ENCODE measurements at places on chromosomes 7 and 10.

GRCh38 chr7:152076940-152077933, 51.8 kb downstream of the GALNT11 start:
- DNase-seq, result no peak

GRCh38 chr7:148804343-148805235, 79.5 kb downstream of the EZH2 start:
- DNase-seq, result no peak

- no peak for DNase-seq
These were observed 8.6 kb upstream of the GATA3 start for GRCh38 chr10:8045726-8046494.

- DNase-seq, result no peak
These were observed 63.8 kb upstream of the FAM204A start for GRCh38 chr10:118405928-118406327.

DNA sequence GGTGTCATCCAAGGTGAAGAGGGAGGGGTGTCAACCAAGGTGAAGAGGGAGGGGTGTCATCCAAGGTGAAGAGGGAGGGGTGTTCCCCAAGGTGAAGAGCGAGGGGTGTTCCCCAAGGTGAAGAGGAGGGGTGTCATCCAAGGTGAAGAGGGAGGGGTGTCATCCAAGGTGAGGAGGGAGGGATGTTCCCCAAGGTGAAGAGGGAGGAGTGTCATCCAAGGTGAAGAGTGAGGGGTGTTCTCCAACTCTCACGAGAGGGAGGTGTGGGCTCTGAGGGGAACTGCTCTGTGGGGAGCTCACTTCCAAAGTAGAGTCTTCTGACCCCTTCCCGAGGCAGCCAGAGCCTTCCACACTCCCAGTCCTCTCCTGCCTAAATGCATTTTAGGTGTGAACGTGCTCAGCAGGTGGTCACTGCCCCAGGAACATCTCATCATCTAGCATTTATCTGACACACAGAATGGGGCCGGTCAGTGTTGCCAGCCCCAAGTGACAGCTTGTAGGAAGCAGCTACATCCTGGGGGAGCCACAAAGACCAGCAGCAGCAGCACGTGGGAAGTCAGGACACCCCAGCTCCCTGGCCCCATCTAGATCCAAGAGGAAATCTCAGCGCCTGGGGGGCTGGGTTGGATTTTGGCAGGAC, 323.8 kb downstream of the GLRX3 start:
- DNase-seq, result no peak

DNA sequence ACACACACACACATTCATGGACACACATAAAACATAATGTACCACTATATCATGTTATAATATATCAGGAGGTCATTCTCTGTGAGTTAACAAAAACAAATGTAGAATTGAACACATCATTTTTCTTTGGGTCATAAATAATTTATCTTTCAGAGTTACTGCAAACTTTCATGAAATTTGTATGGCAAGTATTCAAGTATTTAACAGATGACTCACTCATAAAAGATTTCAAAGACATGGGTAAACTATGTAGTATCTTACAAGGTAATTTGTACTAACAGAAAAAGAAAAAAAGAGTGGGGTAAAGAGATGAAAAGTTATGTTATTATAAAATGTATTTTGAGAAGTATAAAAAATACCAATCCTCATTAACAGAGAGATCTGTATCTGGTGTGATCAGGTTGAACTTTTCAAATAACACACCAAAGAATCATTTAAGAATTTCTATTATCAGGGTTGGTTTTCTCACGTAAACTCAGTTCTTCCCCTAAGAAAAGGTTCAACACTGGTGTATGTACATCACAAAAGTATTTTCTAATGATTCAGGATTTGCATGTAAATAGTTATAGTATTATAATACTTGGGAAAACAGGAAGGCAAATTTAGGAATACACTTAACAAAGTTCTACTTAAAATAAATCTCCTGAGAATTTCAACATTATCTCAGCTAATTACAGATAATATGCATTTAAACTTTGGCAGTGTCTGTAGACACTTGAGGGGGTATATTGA, 933.1 kb upstream of the LRRN3 start:
- no peak for DNase-seq

- no peak for DNase-seq
These were observed 130.0 kb downstream of the ICA1 start for GRCh38 chr7:8131694-8132605.

GRCh38 chr10:11249152-11249807, 231.6 kb downstream of the CELF2 start:
- no peak for DNase-seq

- DNase-seq, result no peak
These were observed 450.7 kb downstream of the KCNMA1 start for GRCh38 chr10:77186936-77187335.

DNA sequence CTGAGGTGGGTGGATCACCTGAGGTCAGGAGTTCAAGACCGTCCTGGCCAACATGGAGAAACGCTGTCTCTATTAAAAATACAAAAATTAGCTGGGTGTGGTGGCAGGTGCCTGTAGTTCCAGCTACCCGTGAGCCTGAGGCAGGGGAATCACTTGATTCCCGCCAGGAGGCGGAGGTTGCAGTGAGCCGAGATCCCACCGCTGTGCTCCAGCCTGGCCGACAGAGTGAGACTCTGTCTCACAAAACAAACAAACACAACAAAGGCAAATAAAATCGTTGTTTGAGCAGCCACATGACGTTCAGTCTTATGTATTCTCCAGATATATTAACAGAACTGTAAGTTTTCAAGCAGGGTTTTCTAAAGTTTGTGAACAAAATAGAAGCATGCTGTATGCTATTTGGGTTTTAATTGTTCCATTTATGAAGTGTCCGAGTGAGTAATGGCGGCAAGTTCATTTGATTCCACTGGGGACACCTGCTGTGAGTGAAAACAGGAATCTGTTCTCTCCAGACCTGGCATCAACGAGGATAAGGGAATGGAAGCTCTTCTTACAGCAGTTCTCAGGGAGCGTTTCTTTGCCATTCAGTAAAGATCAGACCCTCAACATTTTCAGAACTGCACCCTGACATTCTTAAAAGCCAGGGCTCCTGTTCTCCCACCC, 122.5 kb upstream of the PITRM1 start:
- DNase-seq, result no peak

- DNase-seq, result no peak
These were observed 121.5 kb downstream of the VIPR2 start for GRCh38 chr7:159023206-159023605.

- no peak for DNase-seq
These were observed 10.7 kb downstream of the NOS3 start for GRCh38 chr7:151001546-151001945.

DNA sequence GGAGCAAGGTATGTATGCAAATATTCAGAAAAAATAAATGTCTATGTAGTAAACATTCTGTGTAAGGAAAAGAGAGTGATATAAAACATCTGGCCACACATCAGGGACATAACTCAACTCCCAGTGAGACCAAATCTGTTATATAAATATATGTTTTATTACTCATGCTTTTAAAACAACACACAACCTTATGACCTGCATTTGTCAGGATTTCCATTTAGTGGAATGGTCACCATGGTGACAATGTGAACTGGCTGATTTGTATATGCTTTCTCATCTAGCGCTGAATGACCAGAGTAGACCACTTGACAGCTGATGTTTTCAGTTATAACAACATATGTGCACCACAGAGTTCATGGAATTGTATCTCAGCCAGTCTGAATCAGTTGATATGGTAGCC, 551.7 kb downstream of the HTR7 start:
- no peak for DNase-seq

GRCh38 chr7:117673839-117674238, 194.0 kb downstream of the CFTR start:
- DNase-seq, result no peak

- no peak for DNase-seq
These were observed 54.7 kb downstream of the RASGEF1A start for GRCh38 chr10:43212043-43212721.

DNA sequence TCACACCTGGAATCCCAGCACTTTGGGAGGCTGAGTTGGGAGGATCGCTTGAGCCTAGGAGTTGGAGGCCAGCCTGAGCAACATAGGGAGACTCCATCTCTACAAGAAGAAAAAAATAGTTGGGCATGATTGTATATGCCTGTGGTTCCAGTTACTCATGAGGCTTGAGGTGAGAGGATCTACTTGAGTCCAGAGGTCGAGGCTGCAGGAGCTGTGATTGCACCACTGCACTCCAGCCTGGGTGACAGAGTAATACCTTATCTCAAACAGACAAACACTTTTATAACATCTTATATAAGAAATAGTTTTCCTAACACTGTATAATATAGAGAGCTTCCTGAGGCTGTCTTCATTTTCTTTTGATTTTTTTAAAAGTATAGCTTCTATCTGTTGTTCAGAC, 448.4 kb upstream of the COBL start:
- no peak for DNase-seq

- no peak for DNase-seq
These were observed 1065.2 kb upstream of the C7orf33 start for GRCh38 chr7:147525325-147525724.

DNA sequence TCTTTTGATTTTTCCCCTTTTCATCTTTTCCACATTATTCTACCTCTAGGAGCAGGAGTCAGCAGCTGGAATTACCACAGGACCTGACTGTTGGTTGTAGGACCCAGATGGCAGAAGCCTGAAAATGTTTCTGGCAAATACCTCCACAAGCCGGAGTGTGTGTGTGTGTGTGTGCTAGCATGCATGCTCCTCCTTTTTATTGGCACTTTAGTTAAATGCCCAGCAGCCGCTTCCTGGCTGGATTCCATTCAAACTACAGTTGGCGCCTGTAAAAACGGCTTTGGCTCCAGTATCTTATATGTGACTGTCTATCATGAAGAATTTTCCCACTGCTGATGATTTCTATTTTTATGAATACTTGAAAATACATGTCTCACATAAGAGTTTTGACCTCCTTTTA, 319.7 kb upstream of the SP4 start:
- DNase-seq, result no peak

DNA sequence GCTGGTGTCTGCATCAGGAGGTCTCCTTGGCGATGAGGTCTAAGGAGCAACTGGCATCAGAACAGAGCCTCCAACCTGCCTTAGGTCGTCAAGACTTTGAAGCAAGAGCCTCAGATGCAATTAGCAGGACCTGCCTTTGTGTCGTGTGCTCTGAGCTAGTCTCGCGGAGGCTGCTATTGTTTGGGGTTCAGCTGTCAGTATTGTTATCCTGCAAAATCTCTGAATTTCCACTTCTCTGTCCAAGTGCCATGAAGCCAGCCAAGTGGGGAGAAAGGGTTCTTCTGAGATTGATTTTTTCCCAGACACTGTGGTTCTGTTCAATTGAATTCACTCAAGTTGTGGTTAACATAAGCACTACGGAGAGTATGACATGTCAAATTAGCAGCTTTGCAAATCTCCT, 78.7 kb downstream of the ADARB2 start:
- DNase-seq, result no peak

DNA sequence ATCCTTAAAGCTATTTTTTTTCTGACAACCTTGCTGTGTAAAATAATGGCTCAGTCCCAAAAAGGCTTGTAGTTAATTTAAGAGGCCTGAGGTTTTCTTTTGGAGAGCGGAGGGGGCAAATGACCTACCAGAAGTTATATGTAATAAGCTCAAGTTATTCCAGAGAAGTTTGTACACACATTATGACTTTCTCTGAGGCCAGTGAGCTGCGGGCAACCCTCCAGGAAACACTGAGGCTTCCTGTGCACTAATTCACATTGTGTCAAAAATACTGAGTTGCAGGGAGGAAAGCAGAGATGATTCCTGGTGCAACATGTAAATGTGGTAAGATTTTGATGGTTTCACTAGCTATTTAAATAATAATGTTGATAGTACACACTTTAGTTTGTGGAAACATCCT, 188.6 kb downstream of the DIP2C start:
- DNase-seq, result no peak

DNA sequence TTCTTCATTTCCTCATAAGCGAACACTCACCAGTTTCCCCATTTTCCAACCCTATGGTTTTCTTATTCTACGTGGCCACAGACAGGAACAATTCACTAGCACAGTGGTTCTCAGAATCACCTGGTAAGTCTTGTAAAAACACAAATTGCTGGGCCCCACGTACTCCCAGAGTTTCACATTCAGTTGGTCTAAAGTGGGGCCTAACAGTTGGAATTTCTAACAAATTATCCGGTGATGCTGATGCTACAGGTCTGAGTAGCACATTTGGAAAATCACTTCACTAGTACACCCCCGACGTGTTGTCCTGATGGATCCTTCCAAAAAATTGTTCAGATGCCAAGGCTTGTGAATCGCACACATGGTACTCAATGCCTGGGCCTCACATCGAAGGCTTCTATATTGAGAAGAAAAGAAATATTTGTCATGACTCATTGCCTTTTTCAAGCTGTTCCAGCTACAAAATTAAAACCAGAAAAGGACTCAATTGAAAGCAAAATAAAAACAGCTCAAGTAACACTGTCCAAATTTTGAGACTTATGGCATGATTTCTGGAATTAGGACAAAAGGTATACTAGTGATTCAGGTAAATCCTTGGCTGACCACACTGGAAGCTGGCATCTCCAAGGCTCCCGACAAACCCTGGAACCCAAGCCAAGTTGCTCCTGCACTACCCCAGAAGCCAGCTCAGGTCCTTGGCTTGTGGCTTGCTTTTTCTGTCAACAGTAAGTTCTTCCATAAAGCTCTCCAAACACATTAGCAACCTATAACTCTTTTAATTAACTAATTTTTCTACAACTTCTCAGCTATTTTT, 12.9 kb upstream of the VIM start:
- no peak for DNase-seq

GRCh38 chr7:43546231-43546630, 36.7 kb upstream of the STK17A start:
- DNase-seq, result no peak

DNA sequence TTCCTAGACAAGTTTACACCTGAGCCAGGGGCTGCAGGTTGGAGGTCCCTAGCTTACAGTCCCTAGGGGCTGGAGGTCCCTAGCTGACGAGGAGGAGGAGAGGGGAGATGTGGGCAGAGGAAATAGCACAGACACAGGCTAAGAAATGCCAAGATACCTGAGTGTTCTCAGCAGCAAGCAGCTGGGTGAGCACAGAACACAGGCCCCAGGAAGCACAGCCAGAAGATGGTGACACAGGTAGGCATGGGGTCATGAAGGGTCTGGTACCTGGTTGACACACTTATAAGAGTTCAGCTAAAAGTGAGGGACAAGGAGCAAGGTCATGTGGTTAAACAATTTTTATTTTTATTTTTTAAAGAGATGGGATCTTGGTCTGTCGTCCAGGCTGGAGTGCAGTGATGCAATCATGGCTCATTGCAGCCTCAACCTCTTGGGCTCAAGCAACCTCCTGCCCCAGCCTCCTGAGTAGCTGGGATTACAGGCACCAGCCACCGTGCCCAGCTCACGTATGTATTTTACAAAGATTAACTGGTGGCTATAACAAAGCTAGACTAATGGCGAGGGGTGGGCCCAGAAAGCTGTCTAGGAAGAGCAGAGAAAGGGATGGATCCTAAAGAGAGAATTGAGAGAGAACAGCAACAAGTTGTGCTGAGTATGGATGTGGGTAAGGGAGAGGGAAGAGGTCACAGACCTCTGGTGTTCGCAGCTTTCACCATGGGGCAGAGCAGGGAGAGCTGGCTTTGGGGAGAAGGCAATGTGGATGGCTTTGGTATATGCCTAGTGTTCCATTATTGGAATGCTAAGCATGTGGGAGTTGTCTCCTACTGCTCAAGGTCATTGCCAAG, 140.3 kb upstream of the KLF14 start:
- no peak for DNase-seq
